ENCODE measurements at places on chromosomes 1 and 21. TPM values are rescaled to one million over a fixed set of nuclear protein-coding genes. Genes with fewer than 3 reads are reported as not detected.

DNA sequence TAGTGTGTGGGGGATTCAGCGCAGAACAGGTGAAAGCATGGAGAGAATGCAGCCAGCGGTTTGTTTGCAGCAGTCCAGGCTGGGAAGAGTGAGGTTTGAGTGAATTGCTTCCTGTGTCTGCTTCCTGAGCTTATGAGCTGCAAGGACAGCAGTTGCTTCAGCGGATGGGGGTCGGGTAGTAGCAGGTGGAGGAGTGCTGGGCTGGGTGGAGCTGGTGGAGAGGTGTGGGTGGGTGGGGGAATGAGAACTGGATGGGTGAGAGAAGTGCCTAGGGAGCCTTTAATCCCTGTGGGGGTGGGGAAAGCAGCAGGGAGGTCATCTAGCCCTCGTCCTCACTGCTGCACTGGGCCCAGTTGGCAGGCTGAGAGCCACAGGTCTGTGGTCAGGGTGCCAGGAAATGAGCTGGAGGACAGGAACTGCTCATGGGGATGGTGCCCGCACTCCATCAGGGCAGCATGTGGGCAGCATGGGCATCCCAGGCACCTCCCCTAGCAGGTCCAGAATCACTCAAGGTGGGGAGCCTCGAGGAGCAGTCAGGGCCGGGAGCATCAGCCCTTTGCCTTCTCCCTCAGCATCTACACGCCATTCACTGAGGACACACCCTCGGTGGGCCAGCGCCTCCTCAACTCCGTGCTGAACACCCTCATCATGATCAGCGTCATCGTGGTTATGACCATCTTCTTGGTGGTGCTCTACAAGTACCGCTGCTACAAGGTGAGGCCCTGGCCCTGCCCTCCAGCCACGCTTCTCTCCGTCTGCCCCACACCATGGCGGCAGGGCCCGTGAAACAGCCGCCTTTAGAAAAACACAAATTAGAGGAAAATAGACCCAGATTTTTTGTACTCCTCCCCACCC is 14.8 kb downstream of the PSEN2 start:
- DNase-seq: no peak
- H3K27ac ChIP-seq: no peak overlapping the region
- H3K27me3 ChIP-seq: no peaks in the 10 kb centered on the region
- peaks cover 3% of the 10 kb centered on the region for H3K4me1 ChIP-seq
- H3K36me3 ChIP-seq: peaks cover 2% of the 10 kb centered on the region

GRCh38 chr1:198352975-198353695 is 187.3 kb downstream of the ATP6V1G3 start:
- no peaks in the 10 kb centered on the region for H3K27me3 ChIP-seq
- DNase-seq: no peak
- H3K4me1 ChIP-seq: no peaks in the 10 kb centered on the region
- no peaks in the 10 kb centered on the region for H3K36me3 ChIP-seq

DNA sequence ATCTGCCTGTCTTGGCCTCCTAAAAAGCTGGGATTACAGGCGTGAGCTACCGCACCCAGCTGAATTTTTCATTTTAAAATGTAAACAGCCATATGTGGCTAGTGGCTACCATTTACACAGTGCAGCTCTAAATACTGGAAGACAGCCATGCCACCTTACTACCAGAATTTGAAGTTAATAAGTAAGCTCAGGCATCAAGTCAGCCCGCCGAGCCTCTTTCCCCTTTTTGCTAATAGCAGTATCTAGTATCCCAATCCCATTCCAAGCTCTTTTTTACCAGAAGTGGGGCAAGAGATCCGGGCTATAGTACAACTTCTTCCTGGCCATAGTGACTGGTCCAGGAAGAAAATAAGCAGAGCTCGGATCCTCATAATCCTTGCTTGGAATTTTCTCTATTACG is 15.1 kb downstream of the TAF13 start:
- H3K27me3 ChIP-seq: no peaks in the 10 kb centered on the region
- no peak for DNase-seq
- peaks cover 2% of the 10 kb centered on the region for H3K36me3 ChIP-seq
- H3K4me3 ChIP-seq: no peak overlapping the region
- H3K27ac ChIP-seq: no peak overlapping the region

DNA sequence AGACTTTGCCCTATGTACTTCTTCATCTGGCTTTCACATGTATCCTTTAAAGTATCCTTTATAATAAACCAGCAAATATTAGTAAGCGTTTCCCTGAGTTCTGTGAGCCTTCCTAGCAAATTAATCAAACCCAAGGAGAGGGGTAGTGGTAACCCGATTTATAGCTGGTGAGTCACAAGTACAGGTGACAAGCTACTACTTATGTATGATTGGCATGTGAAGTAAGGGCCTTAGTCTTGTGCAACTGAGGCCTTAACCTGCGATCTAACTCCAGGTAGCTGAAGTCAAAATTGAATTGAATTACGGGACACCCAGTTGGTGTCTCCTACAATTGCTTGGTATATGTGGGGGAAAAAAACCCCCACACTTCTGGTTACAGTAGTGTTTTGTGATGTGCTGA is 26.0 kb downstream of the SLC16A1 start:
- DNase-seq: peak; percentile 33
- H3K4me3 ChIP-seq: no peak overlapping the region
- H3K36me3 ChIP-seq: no peaks in the 10 kb centered on the region
- H3K27ac ChIP-seq: no peak overlapping the region
- no peaks in the 10 kb centered on the region for H3K27me3 ChIP-seq

GRCh38 chr1:51276286-51276685 is 40.2 kb downstream of the RNF11 start:
- no peaks in the 10 kb centered on the region for H3K27me3 ChIP-seq
- no peak overlapping the region for H3K27ac ChIP-seq
- DNase-seq: no peak
- H3K4me3 ChIP-seq: no peak overlapping the region
- peaks cover 14% of the 10 kb centered on the region for H3K36me3 ChIP-seq
- no peaks in the 10 kb centered on the region for H3K4me1 ChIP-seq

GRCh38 chr1:92583821-92584760 is 97.4 kb upstream of the GFI1 start:
- peak; percentile 52 for DNase-seq
- H3K36me3 ChIP-seq: no peaks in the 10 kb centered on the region
- H3K27me3 ChIP-seq: no peaks in the 10 kb centered on the region
- no peak overlapping the region for H3K27ac ChIP-seq
- H3K4me3 ChIP-seq: no peak overlapping the region
- H3K4me1 ChIP-seq: no peaks in the 10 kb centered on the region

DNA sequence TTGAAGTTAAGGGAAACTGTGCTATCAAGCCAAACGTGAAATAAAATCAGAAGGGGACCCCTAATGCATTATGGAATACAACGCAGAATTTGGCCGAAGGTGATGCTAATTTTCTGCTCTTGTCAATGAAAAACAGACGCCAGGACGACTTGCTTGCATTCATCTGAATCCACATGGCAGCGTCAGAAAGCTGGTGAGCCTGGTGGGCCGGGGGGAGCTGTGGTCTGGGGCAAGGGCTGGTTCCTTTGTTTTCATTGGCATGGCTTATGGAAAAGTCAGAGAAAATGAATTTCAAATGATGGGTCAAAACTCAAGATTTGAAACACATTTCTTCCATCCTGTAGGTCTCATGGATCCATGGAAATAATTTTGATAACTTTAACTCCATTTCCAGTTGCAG is 86.4 kb upstream of the RUNX1 start:
- H3K4me1 ChIP-seq: peaks cover 5% of the 10 kb centered on the region
- H3K4me3 ChIP-seq: no peak overlapping the region
- H3K27ac ChIP-seq: no peak overlapping the region
- no peaks in the 10 kb centered on the region for H3K27me3 ChIP-seq

DNA sequence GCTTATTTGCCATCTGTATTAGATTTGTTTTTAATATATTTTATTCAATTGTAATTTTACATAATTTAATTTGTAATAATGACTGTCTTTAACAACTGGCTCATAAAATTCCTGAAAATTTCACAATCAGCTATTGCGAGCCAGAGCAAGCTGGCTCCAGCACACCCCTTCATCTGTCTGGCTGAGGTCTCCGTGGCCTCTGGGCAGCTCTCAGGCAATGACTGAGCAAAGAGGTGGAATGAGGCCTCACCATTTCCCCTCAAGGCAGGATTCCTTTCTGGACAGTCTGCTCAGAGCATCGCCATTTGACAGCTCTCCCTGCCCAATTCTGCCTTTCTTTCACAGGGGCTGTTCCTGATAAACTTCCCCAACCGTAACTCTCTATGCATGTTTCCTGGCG is 5.8 kb upstream of the KANK4 start:
- H3K4me1 ChIP-seq: no peaks in the 10 kb centered on the region
- no peaks in the 10 kb centered on the region for H3K27me3 ChIP-seq
- H3K4me3 ChIP-seq: no peak overlapping the region
- no peak overlapping the region for H3K27ac ChIP-seq
- H3K36me3 ChIP-seq: no peaks in the 10 kb centered on the region

S100A7 gene
- not detected for polyA plus RNA-seq

TRABD2B gene
- not detected for polyA plus RNA-seq
